ENCODE measurements at places on chromosomes 12 and 14. TPM values are rescaled to one million over a fixed set of nuclear protein-coding genes. Genes with fewer than 3 reads are reported as not detected.

GRCh38 chr12:104177663-104178501, 37.7 kb upstream of the TXNRD1 start:
- H3K27me3 ChIP-seq = no peaks in the 10 kb centered on the region
- no peak for DNase-seq
- no peaks in the 10 kb centered on the region for H3K36me3 ChIP-seq

GRCh38 chr14:27427796-27428195, 830.0 kb upstream of the NOVA1 start:
- no peak for DNase-seq
- H3K27me3 ChIP-seq = no peaks in the 10 kb centered on the region
- H3K4me3 ChIP-seq = no peak overlapping the region
- no peak overlapping the region for H3K27ac ChIP-seq
- H3K4me1 ChIP-seq = no peaks in the 10 kb centered on the region

DNA sequence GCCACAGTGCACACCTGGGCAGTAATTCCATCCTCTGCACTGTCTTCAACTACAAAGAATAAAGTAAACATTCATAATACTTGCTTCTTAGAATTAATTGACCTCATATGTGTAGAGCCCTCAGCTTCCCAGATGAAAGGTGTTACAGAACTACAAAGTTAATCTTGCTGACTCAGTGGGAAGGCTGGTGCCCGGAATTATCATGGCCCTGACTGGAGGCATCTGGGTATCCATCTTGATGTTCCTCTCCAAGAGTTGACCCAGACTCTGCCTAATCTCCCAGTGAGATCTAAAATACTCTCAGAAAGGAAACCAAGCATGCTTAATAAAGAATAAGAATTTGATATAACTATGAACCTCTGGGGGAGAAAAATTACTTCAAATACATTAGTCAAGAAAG, 147.0 kb upstream of the ARID2 start:
- no peaks in the 10 kb centered on the region for H3K27me3 ChIP-seq
- DNase-seq = no peak
- no peaks in the 10 kb centered on the region for H3K4me1 ChIP-seq

DNA sequence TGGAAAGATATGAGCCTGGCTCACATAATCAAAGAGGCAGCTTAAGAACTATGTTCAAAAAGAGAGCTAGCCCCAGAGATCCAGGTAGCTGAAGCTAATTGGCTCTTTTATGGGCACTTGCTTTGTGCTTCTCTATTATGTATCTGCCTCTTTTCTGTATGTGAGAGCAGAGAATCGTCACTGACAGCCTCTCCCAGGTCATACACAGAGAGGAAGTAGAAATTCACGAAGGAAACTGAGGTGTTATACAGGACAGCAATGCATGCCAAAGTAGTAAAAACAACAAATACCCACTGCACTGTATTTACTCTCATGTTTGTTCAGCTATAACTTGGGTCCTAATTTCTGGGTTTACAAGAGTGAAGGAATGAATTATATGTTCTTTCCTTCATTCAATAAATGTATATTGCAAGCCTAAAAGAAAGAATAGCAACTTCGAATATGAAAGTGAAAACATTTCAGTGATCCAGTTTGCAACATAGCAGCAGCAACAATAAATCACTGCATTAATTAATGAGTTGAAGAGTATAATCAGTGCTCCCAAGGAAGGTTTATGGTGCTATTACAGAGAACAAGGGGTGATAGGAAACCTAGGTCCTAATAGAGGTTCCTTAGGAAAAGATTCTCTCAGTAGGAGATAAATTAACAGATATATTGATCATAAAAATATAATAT, 47.1 kb upstream of the ATXN7L3B start:
- H3K4me3 ChIP-seq = peak overlapping the region; percentile 80
- DNase-seq = no peak
- H3K36me3 ChIP-seq = no peaks in the 10 kb centered on the region
- no peaks in the 10 kb centered on the region for H3K4me1 ChIP-seq
- H3K27me3 ChIP-seq = no peaks in the 10 kb centered on the region

GRCh38 chr14:21642683-21643082, 7.9 kb upstream of the OR10G2 start:
- no peak overlapping the region for H3K27ac ChIP-seq
- no peaks in the 10 kb centered on the region for H3K36me3 ChIP-seq
- no peak for DNase-seq
- H3K4me1 ChIP-seq = no peaks in the 10 kb centered on the region
- peaks cover 8% of the 10 kb centered on the region for H3K27me3 ChIP-seq

- peaks cover 5% of the 10 kb centered on the region for H3K4me1 ChIP-seq
- no peaks in the 10 kb centered on the region for H3K27me3 ChIP-seq
Measured at GRCh38 chr12:103877934-103878510, 37.0 kb upstream of the NT5DC3 start.

GRCh38 chr12:109758426-109759420, 45.1 kb downstream of the FAM222A start:
- no peaks in the 10 kb centered on the region for H3K4me1 ChIP-seq
- H3K27ac ChIP-seq = no peak overlapping the region
- DNase-seq = no peak
- H3K4me3 ChIP-seq = no peak overlapping the region

GRCh38 chr14:95531473-95531872, 3.4 kb upstream of the GLRX5 start:
- DNase-seq = no peak
- H3K4me1 ChIP-seq = peaks cover 53% of the 10 kb centered on the region
- H3K27me3 ChIP-seq = no peaks in the 10 kb centered on the region
- no peak overlapping the region for H3K27ac ChIP-seq
- H3K4me3 ChIP-seq = peak overlapping the region; percentile 4

GRCh38 chr14:73365727-73366126, 92.6 kb downstream of the NUMB start:
- no peak overlapping the region for H3K4me3 ChIP-seq
- no peak overlapping the region for H3K27ac ChIP-seq
- H3K27me3 ChIP-seq = no peaks in the 10 kb centered on the region
- no peak for DNase-seq
- H3K36me3 ChIP-seq = peaks cover 2% of the 10 kb centered on the region
- H3K4me1 ChIP-seq = no peaks in the 10 kb centered on the region

DNA sequence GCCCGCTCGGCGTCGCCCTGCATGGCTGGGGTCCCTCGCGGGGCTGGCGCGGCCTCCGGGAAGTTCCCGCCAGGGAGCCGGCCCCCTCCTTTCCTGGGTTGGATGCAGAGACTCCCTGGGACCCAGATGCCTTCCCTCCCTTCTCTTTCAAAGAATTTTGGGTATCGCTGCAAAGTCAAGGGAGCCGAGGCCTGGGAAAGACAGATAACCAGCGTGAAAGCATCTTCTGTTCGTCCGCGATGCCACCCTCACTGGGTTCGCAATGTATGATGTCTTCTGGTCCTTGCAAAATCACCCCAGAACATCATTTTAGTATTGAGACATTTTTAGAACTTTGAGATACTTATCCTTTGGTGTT, 451 bp downstream of the IRAK3 start:
- H3K27me3 ChIP-seq = peaks cover 6% of the 10 kb centered on the region
- H3K4me3 ChIP-seq = peak overlapping the region; percentile 62
- DNase-seq = no peak

DNA sequence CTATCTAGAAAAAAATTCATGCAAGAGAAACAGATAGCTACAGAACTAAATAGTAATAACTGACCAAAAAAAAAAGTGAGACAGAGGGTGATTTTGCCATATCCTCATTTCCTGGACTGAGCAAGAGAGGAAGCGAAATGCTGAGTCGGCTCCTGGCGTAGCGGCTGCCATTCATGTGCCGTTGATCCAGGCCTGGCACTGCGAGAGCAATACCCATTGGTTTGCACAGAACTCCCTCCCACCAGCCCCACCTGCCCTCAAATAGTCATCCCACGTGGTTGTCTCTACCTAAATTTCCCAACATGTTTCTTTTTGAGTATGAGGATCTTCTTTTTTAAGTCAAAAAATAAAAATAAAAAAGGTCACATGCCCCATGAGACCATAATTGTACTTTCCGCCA, 9.4 kb upstream of the WNT5B start:
- H3K27ac ChIP-seq = no peak overlapping the region
- no peak overlapping the region for H3K4me3 ChIP-seq
- DNase-seq = no peak
- H3K27me3 ChIP-seq = no peaks in the 10 kb centered on the region
- H3K36me3 ChIP-seq = no peaks in the 10 kb centered on the region

- H3K27me3 ChIP-seq = no peaks in the 10 kb centered on the region
- H3K4me3 ChIP-seq = peak overlapping the region; percentile 32
- no peak for DNase-seq
- no peak overlapping the region for H3K27ac ChIP-seq
Measured at GRCh38 chr12:70317781-70318180, 48.3 kb upstream of the KCNMB4 start.

GRCh38 chr12:47947341-47947740, 16.1 kb upstream of the TMEM106C start:
- DNase-seq = no peak
- H3K27ac ChIP-seq = no peak overlapping the region
- no peak overlapping the region for H3K4me3 ChIP-seq
- H3K27me3 ChIP-seq = no peaks in the 10 kb centered on the region

DNA sequence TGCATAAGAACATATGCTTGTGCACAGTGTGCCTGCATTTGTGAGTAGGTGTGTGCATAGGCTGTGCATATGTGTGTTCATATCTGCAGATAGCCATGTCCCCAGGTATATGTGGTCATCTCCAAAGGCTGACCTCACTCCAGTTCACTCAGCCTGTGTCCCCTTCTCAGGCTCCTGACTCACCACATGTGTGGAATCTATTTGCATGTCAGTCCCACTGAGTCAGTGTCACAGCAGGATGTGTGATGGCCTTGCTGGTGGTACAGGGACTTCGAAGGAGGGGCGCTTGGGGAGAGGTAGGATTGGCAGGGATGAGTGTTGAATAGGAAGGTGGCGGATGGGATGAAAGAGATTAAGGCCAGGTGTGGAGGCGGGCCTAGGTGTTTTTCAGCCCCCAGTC, 35.5 kb downstream of the KRT80 start:
- no peak overlapping the region for H3K27ac ChIP-seq
- H3K27me3 ChIP-seq = no peaks in the 10 kb centered on the region
- H3K36me3 ChIP-seq = no peaks in the 10 kb centered on the region
- no peak overlapping the region for H3K4me3 ChIP-seq
- DNase-seq = no peak

DNA sequence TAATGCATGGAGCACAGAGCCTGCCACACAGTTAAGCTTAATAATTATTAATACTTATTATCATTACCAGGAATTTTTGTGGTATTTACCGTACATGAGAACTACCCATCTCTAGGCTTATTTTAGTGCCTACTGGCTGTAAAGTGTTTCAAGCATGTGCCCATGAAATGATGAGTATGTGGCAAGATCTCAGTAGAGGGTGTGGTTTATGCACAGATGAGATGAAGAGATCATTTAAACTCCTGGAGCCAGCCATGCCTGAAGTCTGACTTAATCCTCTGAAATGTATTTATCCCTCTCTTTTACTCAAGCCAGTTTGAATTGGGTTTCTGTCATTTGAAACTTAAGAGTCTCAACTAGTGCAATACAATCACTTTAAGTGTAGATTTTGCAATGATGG, 60.2 kb downstream of the DAO start:
- H3K27ac ChIP-seq = no peak overlapping the region
- DNase-seq = no peak
- no peaks in the 10 kb centered on the region for H3K36me3 ChIP-seq
- H3K4me3 ChIP-seq = no peak overlapping the region

DNA sequence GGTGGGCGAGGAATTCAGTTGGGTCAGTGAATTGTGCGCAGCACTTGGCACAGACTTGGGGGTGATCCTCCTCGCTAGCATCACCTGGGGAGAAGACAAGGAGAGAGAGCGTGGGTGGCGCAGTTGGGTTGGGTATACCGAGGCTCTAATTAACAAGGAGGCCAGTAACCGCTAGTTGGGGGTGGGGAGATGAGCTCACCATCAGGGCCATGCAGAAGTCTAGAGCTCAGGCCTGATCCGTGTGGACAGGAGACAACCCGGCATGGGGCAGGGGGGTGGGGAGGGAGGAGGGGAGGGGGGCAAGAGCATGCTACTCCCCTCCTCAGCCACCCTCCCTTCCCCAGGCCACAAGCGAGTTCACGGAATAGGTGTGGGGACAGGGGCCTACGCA, 580 bp downstream of the SALL2 start:
- H3K36me3 ChIP-seq = no peaks in the 10 kb centered on the region
- H3K27me3 ChIP-seq = no peaks in the 10 kb centered on the region
- H3K4me3 ChIP-seq = peak overlapping the region; percentile 19

DNA sequence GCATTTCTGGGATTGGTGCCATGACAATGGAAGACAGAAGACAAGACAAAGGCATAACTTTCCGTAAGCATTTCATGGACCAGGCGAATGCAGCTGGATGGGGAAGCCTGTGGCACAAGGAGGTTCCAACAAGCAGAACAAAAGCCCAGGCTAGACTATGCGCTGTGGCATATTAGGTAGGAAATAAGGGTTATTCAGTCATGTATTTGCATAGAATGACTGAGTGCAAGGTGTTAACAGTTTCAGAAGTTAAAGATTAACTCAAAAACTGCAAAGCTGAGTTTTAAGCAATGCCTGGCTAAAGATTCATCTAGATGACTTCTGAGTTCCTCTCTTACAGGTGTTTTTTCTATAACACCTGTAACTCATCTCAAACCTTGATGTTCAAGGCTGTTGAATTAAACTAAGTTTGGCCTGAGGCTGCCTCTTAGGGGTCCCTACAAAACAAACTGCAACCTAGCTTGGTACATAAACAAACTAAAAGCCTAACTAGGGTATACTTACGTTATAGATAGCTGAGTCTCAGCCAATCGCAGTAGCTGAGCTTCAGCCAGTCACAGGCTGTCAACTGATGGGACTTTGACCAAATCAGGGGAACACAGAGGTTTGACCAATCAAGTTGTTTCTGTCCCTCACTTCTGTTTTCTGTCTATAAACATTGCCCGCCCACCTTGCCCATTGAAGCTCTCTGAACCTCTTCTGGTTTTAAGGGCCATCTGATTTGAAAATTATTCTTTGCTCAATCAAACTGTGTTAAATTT, 52.2 kb upstream of the PLBD1 start:
- DNase-seq = no peak
- no peak overlapping the region for H3K27ac ChIP-seq
- no peak overlapping the region for H3K4me3 ChIP-seq
- no peaks in the 10 kb centered on the region for H3K4me1 ChIP-seq
- H3K36me3 ChIP-seq = no peaks in the 10 kb centered on the region

- H3K4me1 ChIP-seq = no peaks in the 10 kb centered on the region
- no peak overlapping the region for H3K4me3 ChIP-seq
- no peaks in the 10 kb centered on the region for H3K36me3 ChIP-seq
- no peak for DNase-seq
Measured at GRCh38 chr14:22974530-22975313, 7.6 kb downstream of the AJUBA start.

- H3K27ac ChIP-seq = no peak overlapping the region
- H3K36me3 ChIP-seq = no peaks in the 10 kb centered on the region
- DNase-seq = no peak
- H3K4me3 ChIP-seq = no peak overlapping the region
- H3K27me3 ChIP-seq = no peaks in the 10 kb centered on the region
Measured at GRCh38 chr12:117053050-117053400, 46.2 kb downstream of the TESC start.

- H3K4me1 ChIP-seq = peaks cover 8% of the 10 kb centered on the region
- H3K27ac ChIP-seq = no peak overlapping the region
- H3K27me3 ChIP-seq = no peaks in the 10 kb centered on the region
- no peak for DNase-seq
- no peaks in the 10 kb centered on the region for H3K36me3 ChIP-seq
- no peak overlapping the region for H3K4me3 ChIP-seq
Measured at GRCh38 chr12:92933606-92934005, 4.5 kb upstream of the EEA1 start.

- no peak for DNase-seq
- H3K4me1 ChIP-seq = no peaks in the 10 kb centered on the region
- H3K27me3 ChIP-seq = no peaks in the 10 kb centered on the region
- no peak overlapping the region for H3K27ac ChIP-seq
- no peak overlapping the region for H3K4me3 ChIP-seq
Measured at GRCh38 chr14:40850191-40850590, 756.5 kb upstream of the LRFN5 start.

The JDP2 gene
- total RNA-seq = 0.79 TPM

The YAF2 gene
- total RNA-seq = 73.3 TPM

The CARMIL3 gene
- total RNA-seq = 0.52 TPM

The PPP1R36 gene
- not detected for total RNA-seq

The RPS6KL1 gene
- total RNA-seq = 4.5 TPM

The ERGIC2 gene
- 37.4 TPM for total RNA-seq
